ENCODE measurements at places on chromosomes 2 and 18.

DNA sequence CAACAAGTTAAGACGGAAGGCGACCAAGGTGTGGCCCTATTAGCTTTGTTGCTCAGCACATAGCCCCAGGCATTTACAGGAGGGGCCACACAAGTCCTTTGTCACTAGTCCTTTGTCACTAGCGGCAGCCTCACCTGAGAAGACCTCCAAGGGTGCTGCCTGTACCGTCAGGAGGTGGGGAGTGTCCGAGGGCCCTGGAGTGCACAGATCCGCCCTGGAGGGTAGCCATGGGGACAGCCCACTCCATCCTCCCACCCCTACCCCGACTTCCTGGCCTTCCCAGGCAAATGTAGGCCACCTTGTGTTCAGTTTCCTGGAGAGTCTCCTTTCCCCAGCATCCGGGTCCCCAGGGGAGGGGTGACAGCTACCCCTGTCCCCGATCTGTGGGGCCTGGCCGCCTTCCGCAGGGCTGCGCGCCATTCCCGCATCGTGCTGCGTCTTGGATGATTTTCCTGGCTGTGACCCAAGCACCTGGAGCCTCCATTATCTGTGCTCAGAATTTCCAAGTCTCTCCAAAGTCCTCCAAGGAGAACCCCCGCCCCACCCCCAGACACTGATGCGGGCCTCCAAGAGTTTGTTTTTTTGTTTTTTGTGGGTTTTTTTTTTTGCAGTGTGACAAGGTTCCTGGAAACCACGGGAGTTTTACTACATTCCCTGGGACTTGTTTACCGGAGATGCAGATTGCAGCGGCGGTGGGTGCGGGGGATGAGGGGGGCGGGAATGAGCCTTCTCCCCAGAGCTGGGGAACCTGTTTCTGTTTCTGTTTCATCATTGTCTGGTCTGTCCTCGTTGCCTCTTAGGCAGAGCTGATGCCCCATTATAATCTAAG lies 28.6 kb downstream of the TEX44 start:
- peak; percentile 53 for DNase-seq

GRCh38 chr2:100820523-100821254 lies 750 bp downstream of the NPAS2 start:
- DNase-seq, result no peak

DNA sequence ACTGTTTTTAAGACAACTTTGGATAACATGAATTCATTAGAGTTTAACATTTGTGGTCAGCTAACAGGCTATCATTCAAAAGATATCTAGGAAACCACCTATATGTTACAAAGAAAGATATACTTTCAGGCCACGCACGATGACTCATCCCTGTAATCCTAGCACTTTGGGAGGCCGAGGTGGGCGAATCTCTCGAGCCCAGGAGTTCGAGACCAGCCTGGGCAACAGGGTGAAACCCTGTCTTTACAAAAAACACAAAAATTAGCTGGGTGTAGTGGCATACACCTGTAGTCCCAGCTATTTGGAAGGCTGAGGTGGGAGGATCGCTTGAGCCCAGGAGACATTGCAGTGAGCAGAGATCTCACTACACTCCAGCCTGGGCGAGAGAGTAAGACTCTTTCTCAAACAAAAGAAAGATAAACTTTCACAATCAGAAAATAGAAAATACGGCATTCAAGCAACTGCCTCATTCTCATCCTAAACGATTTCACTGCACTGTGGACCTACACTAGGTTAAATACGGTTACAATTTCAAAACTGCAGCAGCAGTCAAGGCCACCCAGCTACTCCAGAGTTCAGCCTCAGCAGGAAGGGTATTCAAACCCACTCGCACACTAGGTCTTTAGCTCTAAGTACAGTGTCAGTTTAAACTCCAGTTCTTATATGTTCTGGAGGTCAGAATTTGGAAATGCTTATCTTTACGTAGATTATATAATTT lies 250.0 kb upstream of the SLC39A10 start:
- no peak for DNase-seq

- no peak for DNase-seq
Observed at GRCh38 chr2:85712849-85713612, 18.9 kb downstream of the GNLY start.

GRCh38 chr18:45566025-45566740 lies 49.1 kb upstream of the SLC14A2 start:
- DNase-seq, result no peak

Data from NCI-H1105 treated with DMSO at 0.1 percent for 48 hours (cell line).